ENCODE measurements at places on chromosomes 16 and 17.
A peak's percentile ranks its signal among the peaks of the same experiment; 100 is the strongest.

- H3K27ac ChIP-seq = peak overlapping the region; percentile 27
- H3K27me3 ChIP-seq = no peaks in the 10 kb centered on the region
- H3K4me3 ChIP-seq = no peak overlapping the region
- H3K4me1 ChIP-seq = peaks cover 4% of the 10 kb centered on the region
Measured at GRCh38 chr17:73064084-73064938, 28.2 kb downstream of the SLC39A11 start.

- no peak overlapping the region for H3K27ac ChIP-seq
- no peak for DNase-seq
- H3K36me3 ChIP-seq = no peaks in the 10 kb centered on the region
- H3K4me3 ChIP-seq = no peak overlapping the region
Measured at GRCh38 chr17:41530062-41531048, 2.2 kb upstream of the KRT19 start.

DNA sequence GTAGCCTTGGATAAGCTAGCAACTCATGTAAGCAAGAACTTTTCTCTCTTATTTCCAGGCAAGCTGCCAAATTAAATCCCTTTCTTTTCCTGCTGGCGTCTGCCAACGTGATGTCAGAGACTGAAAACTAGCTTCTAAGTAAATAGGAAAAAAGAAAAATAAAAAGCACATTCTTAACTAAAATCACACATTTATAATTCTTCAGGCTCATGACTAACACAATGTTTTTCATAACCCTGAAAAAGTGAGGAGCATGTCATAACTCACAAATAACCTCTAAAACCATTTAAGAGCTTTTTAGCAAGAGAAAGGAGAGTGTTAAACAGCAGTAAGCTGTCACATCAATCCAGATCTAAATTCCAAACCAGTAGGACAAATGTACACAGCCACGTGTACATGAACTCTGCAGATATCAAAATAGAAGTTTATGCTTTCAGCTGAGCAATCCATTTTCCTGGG is 110.0 kb downstream of the N4BP1 start:
- peaks cover 28% of the 10 kb centered on the region for H3K4me1 ChIP-seq
- no peaks in the 10 kb centered on the region for H3K27me3 ChIP-seq
- H3K4me3 ChIP-seq = peak overlapping the region; percentile 19
- peak overlapping the region; percentile 69 for H3K27ac ChIP-seq

- no peak for DNase-seq
- H3K27me3 ChIP-seq = no peaks in the 10 kb centered on the region
- H3K4me3 ChIP-seq = no peak overlapping the region
- H3K36me3 ChIP-seq = peaks cover 8% of the 10 kb centered on the region
Measured at GRCh38 chr17:78197147-78197832, 10.1 kb downstream of the AFMID start.

GRCh38 chr17:38616361-38616760 is 10.6 kb upstream of the SRCIN1 start:
- no peak overlapping the region for H3K4me3 ChIP-seq
- no peak for DNase-seq
- no peaks in the 10 kb centered on the region for H3K4me1 ChIP-seq

GRCh38 chr17:77356109-77356689 is 215.4 kb downstream of the SEC14L1 start:
- no peak overlapping the region for H3K4me3 ChIP-seq
- no peak for DNase-seq
- H3K27me3 ChIP-seq = no peaks in the 10 kb centered on the region
- no peaks in the 10 kb centered on the region for H3K4me1 ChIP-seq
- peak overlapping the region; percentile 26 for H3K27ac ChIP-seq
- H3K36me3 ChIP-seq = no peaks in the 10 kb centered on the region

Data from ascending aorta (tissue), 2 donors.